ENCODE measurements at places on chromosomes 3 and 15.

GRCh38 chr15:101042320-101042719 lies 123.2 kb downstream of the LRRK1 start:
- no peak for DNase-seq

GRCh38 chr3:64221571-64222257 lies 3.6 kb downstream of the PRICKLE2 start:
- DNase-seq = no peak

- DNase-seq = no peak
Observed at GRCh38 chr3:47128137-47128536, 35.8 kb downstream of the SETD2 start.

- no peak for DNase-seq
Observed at GRCh38 chr3:126816986-126817777, 113.1 kb downstream of the CHCHD6 start.

GRCh38 chr15:36472672-36473071 lies 106.8 kb upstream of the CDIN1 start:
- DNase-seq = no peak

DNA sequence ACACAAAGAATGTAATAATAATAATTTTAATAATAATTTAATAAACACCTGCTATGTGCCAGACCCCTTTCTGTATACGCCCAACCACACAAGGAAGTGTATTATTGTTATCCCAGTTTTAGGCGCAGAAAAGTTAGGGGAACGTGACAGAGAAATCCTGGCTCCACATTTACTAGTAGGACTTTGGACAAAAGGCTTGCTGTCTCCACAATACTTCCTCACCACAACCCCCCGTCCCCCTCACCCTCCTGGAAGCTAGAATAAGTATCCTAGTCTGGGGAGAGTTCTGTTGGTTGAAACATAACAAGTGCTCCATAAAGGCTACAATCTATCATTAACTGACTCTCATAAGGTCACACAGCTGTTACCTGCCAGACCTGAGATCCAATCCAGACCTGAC lies 488 bp upstream of the IL17RD start:
- DNase-seq = no peak
